ENCODE measurements at places on chromosomes 11 and 22.

- peak; percentile 40 for DNase-seq
These were observed at the start of gene BARX2 for GRCh38 chr11:129375751-129376657. Gene BARX2 (plus strand): TSS chr11:129375848. CDS start chr11:129376036, 188 bp downstream.

DNA sequence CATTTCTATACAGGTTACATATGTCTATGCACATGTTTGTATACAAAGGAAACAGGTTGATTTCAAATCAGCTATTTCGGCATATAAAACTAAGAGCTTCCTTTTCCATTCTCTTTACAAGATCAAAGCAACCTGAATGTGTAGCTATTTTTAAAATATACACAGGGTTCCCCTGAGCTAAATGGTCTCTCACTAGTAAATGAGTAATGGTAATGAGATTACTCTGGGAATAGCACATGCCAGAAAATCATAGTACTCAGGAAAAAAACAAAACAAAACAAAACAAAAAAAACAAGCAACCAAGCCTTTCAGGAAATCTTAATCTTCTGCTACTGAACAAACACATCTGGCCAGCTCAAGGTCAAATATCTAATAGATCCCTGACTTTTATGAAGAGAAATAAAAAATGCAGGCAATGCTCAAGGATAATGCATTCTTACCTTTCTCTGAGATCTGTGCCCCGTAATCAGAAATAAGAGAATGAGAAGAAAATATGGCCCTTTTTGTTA is 156.6 kb upstream of the POU2AF2 start:
- no peak for DNase-seq

GRCh38 chr11:109971184-109971523 is 122.0 kb upstream of the ZC3H12C start:
- DNase-seq, result no peak

- no peak for DNase-seq
These were observed 69.8 kb upstream of the SLC25A18 start for GRCh38 chr22:17493419-17493981.

DNA sequence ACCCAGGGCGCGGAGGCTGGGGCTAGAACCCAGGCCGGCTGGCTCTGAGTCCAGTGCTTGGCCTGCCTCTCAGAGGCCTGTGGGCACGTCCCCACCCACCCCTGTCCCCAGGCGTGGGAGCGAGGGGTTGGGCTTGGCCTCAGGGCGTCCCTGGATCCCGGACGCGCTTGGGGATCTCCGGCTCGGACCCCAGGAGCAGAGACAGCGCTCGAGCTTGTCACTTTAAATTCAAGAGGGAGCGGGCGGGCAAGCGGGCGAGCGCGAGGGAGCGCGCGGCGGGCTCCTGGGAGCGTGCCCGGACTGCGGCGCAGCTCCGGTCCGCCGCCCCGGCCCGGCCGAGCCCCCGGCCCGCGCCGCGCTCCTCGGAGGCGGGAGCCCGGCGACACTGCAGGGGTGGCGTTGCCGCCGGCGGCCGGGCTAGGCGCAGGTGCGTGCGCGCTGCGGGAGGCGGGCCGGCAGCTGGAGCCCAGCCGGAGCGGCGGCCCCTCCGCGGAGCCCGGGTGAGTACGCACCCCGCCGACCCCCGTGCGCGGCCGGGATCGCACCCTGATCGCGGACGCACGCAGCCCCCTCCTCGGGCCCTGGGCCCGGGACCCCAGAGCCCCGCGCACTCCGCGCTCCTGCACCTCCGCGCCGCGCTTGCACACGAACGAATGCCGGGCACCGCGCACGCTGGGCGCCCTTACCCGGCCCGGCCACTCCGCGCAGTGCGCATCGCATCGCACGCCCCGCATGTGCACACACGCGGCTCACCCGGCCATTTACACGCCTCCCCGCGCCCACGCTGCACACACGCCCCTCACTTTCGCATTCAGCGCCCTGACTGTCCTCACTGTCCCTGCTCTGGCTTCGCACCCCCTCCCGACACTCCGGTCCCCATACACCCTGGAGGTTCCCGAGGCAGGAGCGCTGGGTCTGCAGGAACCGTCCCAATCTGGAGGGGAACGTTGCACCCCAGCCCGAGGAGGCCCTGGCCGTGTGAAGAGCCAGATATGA is at the start of gene SYT12:
Gene SYT12, plus strand, starts transcription at position 174 of the 996 bp plus-strand sequence. CDS start 7,011 bp downstream, outside the sequence.
- DNase-seq, result peak; percentile 23

DNA sequence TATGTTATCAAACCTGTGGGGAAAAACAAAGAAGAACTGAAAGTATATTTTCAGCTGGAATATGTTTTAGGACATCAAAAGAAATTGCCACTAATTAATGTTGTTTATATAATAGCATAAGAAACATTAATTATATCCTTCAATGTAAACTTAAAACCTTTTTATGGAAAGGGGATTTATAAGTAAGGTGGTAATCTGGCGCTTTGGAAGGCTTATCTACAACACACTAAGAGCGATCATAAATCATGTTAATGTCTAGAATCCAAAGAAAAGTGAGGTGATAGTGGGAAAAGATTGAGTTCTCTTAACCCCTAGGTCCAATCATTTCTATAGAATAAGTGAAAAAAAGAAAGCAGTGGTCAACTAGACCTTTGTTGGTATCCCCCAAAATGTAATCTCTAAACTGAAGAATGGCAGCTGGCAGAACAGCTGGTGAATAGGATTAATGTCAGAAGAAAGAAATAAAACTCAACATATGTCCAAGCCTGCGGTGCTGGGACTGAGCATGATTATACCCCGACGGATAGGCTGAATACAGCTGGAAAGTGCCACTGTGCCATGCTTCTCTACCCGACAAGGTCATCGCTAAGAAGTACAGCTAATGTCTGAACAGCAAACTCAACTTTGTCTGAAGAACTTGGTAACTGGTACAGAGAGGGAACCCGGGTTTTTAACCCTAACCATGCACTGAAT is 64.0 kb downstream of the SOX6 start:
- DNase-seq, result no peak

DNA sequence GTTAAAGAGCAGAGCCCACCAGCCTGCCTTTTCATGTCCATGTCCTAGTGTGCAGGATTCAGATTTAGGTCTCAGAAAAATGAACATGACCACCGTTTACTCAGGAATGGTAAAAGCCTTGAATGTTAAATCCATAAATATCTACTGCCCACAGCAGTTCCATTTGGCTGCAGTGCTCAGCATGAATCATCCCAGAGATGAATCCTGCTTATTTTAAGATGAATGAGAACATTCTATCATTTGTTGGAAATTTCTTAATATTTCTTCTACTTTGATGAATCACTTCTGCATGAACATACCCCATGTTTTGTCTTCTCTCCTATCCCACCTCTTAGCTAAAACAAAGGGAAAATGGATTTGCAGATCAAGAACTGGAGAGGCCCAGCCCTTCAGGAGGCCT is 47.5 kb upstream of the AQP11 start:
- no peak for DNase-seq

GRCh38 chr22:48819232-48819631 is 1008.4 kb downstream of the BRD1 start:
- DNase-seq, result no peak

DNA sequence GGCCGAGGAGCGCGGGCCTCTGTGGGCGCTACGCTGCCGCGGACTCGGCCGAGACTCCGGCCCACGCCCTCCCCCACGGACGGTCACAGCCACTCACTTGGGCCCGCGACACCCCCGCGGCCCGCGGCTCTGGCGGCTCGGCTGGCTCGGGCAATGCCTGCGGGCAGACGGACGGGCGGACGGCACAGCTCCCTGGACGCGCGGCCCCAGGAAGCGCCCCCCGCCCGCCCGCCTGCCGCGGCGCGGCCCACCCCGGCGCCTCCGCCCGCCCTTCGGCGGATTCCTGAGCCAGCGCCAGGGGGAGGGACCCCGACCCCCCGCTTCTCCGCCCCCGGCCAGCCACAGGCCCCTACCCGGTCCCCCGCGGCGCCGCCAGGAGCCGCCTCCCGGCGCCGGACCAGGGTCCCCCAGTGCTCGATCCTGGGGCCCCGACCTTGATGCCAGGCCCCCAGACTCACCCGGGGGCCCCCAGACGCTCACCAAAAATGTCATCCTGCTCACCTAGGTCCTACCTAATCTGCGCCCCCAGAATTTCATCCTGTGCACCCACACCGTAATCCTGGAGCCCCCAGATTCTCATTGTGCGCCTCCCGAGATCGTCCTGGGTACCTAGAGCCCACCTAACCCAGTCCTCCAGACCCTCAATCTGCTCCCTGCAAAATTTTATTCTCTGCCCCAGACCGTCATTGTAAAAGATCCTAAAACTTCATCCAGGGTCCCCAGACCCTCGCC is at the start of gene EFEMP2:
Gene EFEMP2, minus strand, starts transcription at position 215 of the 732 bp plus-strand sequence. CDS start 446 bp downstream, outside the sequence.
- no peak for DNase-seq

DNA sequence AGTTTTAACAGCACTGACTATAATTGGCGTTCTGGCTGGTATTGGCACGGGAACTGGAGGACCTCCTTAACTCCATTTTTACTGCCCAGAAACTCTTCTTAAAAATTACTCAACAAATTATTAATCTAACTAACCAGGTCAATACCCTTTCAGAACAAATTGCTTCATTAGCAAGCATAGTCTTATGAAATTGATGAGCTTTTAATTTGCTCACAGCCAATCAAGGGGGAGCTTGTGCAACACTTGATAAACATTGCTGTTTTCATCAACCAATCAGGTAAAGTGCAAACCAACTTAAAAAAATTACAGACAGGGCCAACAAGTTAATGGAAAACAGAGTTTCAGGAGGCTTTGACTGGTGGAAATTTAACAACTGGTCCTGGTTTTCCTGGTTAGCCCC is 4.6 kb upstream of the APOL3 start:
- no peak for DNase-seq

DNA sequence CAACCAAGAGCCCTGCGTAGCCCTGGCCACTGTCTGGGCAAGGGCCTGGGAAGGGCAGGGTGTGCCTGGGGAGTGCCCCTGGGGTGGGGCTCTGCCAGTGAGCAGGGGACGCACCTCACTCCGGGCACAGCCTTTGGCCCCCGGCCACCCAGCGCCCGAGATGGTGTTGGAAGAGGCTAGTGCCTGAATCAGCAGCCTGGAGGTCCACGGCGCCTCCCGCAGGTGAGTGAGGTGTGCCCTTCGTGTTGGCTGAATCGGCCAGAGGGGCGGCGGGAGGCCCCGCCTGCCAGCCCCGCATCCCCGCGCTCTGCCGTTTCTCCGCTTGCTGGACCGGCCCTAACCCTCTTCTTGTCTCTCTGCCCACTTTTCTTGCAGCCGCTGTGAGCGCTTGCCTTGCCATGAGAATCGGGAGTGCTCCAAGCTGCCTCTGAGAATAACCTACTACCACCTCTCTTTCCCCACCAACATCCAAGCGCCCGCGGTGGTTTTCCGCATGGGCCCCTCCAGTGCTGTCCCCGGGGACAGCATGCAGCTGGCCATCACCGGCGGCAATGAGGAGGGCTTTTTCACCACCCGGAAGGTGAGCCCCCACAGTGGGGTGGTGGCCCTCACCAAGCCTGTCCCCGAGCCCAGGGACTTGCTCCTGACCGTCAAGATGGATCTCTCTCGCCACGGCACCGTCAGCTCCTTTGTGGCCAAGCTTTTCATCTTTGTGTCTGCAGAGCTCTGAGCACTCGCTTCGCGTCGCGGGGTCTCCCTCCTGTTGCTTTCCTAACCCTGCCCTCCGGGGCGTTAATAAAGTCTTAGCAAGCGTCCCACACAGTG is 60.1 kb downstream of the FBLN1 start:
- no peak for DNase-seq

DNA sequence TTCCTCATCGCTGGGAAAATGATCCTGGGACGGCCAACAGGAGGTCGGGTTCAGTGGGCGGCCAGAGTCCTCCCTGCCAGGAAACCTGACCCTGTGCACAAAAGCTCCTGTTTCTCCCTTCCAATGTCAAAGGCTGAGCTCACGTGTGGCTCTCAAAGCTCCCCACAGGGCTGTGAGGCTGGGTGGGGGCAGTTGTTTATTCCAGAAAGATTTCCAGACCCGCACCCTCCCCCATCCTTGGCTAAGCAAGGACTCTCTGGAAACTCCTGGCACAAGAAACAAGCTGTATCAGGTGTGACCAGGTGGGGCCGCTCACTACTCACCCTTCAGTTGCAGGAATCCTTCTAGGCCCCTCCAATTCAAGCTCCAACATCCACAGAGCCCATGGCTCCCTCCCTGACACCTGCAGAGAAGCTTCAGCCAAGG is 131.9 kb downstream of the SHANK2 start:
- no peak for DNase-seq

DNA sequence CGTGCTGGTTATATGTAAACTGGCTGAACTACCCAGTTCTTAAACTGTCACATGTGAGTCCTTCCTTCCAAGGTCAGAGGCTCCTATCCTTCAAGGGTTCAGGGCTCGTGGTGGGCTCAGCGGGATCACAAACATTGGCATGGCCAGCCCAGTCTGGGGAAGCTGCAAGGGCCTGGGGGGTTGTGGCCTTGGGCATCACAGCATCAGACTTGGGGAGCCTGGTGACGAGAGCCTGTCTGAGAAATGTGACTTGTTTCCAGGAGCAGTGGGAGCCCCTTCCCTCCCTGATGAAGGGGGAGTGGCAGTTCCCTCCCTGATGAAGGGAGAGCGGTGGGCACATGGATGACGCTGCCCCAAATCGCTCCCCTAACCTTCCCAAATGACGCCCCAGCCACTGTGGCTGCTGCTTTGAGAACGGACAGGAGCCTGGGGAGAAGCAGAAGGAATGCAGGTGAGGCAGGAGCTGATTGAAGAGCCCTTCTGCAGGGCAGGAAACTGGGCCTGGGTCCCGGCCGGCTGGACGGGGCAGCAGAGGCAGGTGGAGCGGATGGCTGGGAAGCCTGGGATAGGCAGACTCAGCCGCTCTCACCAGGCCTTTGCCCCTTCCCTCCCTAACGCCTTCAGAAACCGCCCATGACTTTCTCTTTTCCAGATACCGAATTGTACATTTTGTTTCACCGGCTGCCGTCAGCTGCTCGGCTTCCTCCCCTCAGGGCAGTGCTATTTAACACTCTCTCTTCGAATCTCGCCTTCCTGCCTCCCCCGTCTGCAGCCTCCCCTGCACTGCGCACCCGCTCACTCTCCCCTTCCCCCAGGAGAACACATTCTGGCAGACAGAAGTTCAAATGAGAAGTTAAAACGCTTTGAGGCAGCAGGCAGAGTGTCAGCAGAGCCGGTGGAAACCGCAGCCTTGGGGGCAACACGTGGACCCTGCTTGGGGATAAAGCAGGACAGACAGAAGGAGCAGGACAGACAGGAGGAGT is 1486.7 kb downstream of the BRD1 start:
- DNase-seq, result no peak

GRCh38 chr11:129701706-129702105 is 113.9 kb upstream of the TMEM45B start:
- no peak for DNase-seq

DNA sequence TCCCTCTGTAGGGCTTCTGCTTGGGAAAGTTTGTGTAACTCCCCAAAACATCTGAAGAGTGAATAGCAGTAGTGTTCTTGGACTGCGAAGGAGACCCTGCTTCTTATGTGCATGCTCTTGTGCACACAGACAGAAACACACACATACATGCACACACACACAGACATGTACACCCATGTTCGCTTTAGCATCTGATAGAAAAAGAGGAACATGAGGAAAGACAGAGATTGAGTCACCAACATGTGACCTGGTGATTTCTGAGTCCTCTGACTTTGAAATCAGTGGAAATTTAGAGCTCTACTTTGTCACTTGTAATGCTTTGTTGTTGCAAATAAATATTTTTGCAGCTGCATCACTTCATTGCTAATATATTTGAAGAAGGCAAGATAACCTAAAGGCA is 23.8 kb downstream of the CD44 start:
- DNase-seq, result no peak

Measured in stimulated activated naive CD8-positive, alpha-beta T cell treated with anti-CD3 and anti-CD28 coated beads, Interleukin-15, Interleukin-2, amounts not matched to agents 100 U/mL and 50 U/mL, for 24 hours (primary cell).